ENCODE measurements at places on chromosomes 7 and 10.

DNA sequence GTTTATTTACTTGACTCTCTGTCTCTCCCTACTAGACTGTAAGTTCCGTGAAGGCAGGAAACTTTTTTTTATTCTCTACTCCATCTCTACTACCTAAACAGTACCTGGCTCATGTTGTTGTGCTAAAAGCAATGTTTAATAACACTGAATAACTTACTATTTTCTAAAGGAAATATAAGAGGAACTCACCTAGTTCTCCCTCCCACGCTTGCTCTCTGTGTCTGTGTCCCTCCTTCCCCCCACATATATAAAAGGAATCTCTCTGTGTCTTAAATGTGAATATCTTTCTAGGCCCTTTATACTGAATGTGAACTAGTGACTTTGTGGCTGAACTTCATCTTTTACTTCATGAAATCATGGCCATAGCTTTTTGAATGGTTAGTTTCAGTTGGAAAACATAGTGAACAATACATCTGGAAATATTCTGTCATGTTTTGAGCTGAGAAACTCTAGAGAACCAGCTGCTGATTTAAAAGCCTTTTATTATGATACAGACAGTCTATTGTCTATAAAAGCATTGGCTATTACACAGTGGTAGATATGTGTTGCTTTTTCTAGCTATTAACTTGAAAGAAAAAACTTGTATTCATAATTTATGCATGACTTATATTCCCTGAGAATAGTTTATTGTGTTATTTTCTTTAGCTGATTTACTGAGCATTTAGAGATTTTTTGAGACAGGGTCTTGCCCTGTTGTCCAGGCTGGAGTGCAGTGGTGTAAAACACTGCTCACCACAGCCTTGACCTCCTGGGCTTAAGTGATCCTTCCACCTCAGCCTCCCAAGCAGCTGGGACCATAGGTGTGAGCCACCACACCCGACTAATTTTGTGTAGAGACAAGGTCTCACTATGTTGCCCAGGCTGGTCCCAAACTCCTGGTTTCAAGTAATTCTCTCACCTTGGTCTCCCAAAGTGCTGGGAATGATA, 42.5 kb downstream of the VCL start:
- no peak for DNase-seq

- no peak for DNase-seq
Observed at GRCh38 chr10:20956843-20957242, 59.7 kb upstream of the NEBL start.

DNA sequence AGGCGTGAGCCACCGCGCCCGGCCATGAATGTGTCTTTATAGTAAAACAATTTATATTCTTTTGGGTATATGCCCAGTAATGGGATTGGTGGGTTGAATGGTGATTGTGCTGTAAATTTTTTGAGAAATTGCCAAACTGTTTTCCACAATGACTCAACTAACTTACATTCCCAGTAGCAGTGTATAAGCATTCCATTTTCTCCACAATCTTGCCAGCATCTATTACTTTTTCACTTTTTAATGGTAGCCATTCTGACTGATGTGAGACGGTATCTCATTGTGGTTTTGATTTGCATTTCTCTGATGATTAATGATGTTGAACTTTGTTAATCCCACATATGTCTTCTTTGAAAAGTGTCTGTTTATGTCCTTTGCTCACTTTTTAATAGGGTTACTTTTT, 1187.9 kb downstream of the XPNPEP1 start:
- no peak for DNase-seq

DNA sequence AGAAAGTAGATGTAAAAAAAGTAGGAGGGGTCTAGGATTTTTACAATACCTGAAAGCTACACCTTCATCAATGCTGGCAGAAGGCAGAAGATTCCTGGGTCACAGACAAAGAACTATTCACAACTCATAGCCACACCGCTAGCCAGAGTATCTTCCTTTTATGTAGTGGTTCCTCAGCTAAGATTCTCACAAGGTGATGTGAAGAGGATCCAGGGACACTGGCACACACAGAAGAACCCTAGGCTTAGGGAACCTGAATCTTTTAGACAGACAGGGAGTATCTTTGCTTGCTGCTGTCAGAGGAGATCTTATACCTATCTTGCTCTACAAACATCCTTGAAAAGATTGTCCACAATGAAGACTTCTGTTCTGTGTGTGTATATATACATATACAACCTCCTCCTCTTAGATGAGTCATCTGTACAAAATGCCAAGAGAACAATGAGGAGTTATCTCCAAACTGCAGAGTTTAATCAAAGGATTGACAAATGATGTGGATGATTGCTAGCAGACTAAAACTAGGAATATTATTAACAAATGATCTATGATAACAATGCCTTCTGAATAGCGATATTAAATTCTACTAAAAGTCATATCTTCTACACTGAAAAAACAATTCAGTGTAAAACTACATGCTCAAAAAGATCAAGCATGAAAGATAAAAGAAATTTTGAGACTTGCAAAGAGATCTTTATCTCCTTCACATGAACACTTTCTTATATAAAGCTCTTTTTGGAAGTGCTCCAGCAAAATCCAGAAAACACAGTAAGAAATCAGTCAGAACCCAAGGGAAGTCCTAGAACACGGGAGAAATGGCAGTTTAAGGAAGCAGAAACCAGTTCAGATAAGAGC, 409.3 kb downstream of the PARD3 start:
- no peak for DNase-seq

- no peak for DNase-seq
Observed at GRCh38 chr10:34061841-34062240, 727.4 kb upstream of the NRP1 start.

DNA sequence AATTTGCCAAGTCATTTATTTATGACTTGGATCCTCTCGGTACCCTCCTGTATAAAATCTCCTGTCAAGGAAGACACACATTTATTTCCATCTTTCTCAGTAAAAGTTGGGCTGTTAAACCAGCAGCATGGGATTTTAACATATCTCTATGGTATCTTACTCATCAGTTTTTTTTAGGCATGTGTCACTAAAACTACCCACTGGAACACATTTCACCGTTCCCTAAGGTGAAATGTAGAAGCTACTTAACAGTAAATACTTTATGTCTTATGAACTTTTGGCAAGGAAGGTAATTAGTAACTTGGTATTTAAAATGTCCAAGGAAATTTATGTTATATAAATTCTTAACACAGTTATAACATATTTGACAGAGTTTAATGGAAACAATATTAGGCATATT, 152.5 kb upstream of the HDAC9 start:
- DNase-seq = no peak

DNA sequence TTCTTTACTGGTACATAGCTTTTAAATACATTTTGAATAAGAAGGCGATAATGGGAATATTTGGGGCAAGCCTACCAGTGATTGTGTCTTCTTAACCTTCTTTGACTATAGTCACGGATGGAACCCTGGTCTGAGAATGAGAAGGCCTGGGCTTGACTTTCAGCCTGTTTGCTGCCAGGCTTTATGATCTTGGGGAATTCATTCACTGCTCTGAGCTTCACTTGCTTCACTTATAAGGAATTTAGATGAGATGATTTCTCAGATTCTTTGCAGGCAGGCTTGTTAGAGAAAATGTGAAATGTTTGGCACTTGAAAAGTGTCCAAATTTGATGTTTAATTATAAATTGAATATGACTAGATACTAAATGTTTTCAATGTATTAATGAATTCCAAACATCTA, 42.5 kb downstream of the NUP205 start:
- no peak for DNase-seq

GRCh38 chr7:130960208-130960988, 226.4 kb upstream of the KLF14 start:
- DNase-seq = no peak

DNA sequence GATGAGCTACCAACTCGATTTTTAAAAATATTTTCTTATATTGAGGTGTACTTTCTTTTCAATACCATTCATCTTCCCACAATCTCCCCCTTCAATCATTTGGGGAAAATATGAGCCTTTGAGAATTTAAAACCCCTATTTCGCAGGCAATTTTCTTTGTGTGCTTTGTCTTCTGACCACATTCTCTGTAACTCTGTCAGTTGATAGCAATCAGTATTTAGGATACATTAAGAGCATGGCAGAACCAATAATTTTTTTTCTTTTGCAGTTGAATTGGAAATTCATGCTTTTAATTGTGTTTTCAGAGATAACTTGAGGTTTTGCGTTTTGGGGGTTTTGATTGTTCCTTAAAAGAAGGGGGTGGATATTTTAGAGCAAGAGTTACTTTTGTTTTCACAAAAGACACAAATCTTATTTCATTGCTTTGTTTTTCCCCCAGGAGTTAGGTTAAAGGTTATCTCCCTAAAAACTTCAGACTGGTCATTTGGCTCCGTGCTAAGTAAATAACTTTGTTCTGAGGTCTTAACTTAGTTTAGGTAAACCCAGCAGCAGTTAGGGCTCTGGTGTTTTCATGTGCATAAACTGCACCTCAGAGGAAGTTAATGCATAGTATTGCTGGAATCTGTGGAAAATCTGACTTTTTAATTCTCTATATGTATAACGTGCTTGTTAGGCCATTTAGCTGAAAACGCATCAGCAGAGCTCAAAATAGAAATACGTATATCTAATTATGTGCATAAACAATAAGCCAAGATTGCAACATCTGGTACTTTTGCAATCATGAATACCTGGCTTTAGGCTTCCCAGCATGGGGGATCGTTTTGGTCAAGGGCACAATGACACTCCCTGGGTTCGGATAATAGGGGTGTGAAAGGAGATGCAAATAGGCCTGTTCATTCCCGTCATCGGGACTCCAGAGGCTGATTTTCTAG, 676.4 kb upstream of the ANKRD30A start:
- no peak for DNase-seq

- DNase-seq = no peak
Observed at GRCh38 chr10:130804778-130805634, 506.5 kb downstream of the TCERG1L start.

GRCh38 chr7:101985903-101986734, 168.7 kb downstream of the CUX1 start:
- DNase-seq = no peak

GRCh38 chr10:83886871-83887270, 252.4 kb upstream of the GHITM start:
- no peak for DNase-seq

GRCh38 chr7:114889646-114890285, 32.1 kb upstream of the MDFIC start:
- DNase-seq = no peak

DNA sequence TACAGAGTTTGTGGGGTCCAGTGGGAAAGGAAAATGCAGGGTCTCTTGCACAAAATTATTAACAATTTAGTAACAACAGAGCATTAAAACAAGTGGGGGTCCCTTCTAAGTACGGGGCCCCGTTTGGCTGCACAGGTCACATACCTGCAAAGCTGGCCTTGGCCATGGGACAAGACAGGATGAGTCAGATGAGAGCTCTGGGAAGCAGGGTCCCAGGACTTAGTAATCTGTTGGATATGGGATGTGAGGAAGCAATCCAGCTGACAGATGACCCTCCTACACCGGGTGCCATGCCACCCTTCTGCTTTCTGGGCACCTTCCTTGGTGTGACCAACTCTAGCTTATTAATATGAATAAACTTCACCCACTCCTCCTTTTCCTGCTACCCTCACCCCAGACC, 3.2 kb upstream of the DUSP5 start:
- no peak for DNase-seq

GRCh38 chr10:78115135-78115853, 81.6 kb downstream of the RPS24 start:
- DNase-seq = no peak

DNA sequence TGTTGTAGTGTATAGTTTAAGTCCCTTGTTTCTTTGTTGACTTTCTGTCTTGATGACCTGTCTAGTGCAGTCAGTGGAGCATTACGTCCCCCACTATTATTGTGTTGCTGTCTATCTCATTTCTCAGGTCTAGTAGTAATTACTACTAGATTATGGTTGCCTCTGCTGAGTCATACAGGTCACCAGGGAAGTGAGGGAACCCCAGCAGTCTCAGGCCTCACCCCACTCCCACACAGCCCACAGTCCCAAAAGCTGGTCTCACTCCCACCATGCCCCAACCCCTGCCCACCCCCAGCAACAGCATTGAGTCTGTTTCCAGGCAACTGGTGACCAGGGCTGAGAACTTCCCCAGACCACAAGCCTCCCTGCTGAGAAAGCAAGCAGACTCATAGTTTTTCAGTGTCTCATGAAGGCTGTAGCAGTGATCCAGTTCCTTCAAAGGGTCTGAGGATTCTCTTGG, 88.0 kb downstream of the PLXDC2 start:
- DNase-seq = no peak

- DNase-seq = no peak
Observed at GRCh38 chr7:141660259-141660658, 41.7 kb downstream of the DENND11 start.

DNA sequence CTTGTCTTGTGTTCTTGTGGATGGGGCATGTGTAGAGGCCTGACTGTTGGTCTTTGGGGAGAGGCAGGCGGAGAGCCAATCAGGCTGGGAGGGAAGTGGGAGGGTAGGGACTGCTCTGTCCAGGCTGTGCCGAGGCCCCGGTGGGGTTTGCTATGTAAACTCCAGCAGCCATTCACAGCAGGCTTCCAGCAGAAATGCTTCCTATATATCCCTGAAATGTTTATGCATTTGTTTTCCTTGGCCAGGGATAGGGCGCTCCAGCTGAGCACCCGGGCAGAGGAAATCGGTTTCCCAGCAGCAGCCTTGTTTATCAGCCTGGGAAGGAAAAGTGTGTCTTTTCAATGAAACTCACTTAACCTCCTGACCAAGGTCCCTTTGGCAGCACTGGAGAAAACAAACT, 18.3 kb upstream of the AQP1 start:
- DNase-seq = no peak

GRCh38 chr7:117951285-117951684, 78.0 kb upstream of the CTTNBP2 start:
- DNase-seq = no peak

DNA sequence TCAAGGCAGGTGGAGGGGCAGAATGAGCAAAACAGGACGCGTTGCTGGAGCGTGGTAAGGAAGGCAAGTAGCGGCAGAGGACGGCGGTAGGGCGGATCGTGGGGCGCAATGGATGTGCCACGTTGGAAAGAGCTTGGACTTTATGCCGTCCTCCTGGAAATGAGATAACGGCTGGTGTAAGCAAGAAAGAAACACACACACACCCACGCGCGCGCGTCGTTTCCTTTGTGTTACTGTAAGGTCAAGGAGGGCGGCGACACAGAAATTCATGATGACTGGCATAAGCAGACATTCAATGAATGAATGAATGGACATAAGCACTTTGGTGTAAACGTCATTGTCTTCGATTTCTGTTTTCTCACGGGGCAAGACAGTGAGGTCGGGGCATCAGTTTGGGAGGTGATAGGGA, 683 bp upstream of the ENTPD7 start:
- DNase-seq = peak; percentile 85

- no peak for DNase-seq
Observed at GRCh38 chr10:91879515-91880170, 29.6 kb downstream of the FGFBP3 start.

Measured in stimulated activated CD8-positive, alpha-beta memory T cell treated with anti-CD3 and anti-CD28 coated beads, Interleukin-4, amount 100 ng/mL, for 48 hours (primary cell).